Stimulated activated CD4-positive, alpha-beta T cell treated with anti-CD3 and anti-CD28 coated beads, Interleukin-1b, Interleukin-23, amount 100 ng/mL, for 4 hours (primary cell): ENCODE measurements at places on chromosomes 6 and 20.

GRCh38 chr20:63017826-63018411 lies 11.2 kb upstream of the BHLHE23 start:
- no peak for DNase-seq

- no peak for DNase-seq
These were observed 5.6 kb upstream of the KLHL31 start for GRCh38 chr6:53671111-53671510.

DNA sequence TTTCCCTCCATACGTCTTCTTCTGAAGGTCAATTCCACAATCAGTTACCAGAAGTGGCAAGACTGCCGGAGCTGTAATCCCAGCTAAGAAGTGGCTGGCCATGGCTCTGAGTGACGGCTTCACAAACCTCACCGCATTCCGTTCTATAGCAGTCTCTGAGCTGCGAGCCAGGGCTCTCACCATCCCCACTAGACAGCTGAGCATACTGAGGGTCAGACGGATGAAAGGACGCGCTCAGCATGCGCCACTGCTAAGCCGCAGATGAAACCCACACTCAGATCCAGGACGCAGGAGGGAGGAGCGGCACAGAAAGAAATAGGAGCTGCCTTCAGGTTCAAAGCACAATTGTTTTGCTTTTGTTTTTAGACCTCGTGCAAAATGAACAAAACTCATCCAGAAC lies 97.9 kb downstream of the ANKRD60 start:
- no peak for DNase-seq

DNA sequence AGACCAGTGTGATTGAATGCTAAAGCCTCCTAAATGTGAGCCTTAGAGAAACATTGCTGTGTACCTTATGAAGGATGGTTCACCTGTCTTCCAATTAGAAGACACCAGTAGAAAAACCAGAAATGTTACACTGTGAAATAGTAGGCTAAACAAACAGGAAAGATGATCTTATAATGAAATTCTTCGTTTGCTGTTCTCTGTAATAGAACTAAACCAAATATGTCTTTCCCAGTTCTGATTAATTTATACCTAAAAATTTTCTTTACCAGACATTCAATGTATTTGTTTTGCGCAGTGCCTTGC lies 114.8 kb downstream of the RTN4IP1 start:
- DNase-seq = no peak

GRCh38 chr6:90712114-90712513 lies 125.2 kb upstream of the MAP3K7 start:
- DNase-seq = no peak

GRCh38 chr6:22673474-22673873 lies 104.1 kb downstream of the HDGFL1 start:
- DNase-seq = no peak

DNA sequence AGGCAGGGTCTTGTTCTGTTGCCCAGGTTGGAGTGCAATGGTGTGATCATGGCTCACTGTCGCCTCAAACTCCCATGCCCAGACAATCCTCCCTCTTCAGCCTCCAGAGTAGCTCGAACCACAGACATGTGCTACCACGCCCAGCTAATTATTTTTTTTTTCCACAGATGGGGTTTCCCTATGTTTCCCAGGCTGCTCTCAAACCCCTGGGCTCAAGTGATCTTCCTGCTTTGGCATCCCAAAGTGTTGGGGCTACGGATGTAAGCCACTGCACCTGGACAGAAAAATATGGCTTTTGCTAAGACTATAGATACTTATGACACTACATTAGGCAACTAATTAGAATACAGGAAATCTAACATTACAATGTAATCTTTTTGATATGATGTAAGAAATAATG lies 17.9 kb downstream of the RNF24 start:
- no peak for DNase-seq

DNA sequence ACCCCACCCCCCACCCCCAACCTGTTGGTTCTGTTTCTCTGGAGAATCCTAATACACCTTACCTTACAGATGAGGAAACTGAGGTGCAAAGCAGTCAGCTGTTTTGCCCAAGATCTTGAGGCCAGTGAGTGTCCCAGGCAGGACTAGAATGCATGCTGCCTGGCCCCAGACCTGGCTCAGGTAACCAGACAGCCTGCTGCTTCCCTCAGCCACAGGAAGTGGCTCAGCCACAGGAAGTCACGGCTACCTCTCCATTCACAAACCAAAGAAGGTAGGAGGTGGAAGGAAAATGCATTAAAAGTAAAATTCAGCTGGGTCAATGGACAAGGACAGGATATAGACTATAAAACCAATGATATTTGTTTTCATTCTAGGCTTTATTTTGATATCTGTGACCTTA lies 517.6 kb downstream of the CD83 start:
- DNase-seq = no peak

- no peak for DNase-seq
These were observed 77.8 kb downstream of the STMND1 start for GRCh38 chr6:17179530-17180073.

DNA sequence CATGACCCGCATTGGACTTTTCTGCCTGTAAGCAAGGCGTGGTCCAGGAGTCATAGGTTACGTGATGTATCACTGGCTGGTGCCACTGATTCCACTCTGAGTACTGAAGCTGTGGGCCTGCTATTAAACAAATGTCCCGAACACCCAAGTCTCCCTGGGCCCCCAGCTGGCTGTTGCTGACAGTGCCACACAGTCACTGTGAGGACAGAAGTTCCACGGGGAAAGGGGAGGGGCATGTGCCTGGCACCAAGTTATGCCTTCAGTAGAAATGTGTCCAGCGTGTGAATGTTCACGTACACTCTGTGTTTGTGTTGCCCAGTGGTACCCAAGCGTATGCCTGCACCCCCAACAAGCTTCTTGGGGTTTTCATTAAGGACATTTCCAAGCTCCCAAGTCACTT lies 171.4 kb upstream of the QKI start:
- DNase-seq = no peak

- no peak for DNase-seq
These were observed 13.5 kb downstream of the EPB41L1 start for GRCh38 chr20:36167902-36168503.

DNA sequence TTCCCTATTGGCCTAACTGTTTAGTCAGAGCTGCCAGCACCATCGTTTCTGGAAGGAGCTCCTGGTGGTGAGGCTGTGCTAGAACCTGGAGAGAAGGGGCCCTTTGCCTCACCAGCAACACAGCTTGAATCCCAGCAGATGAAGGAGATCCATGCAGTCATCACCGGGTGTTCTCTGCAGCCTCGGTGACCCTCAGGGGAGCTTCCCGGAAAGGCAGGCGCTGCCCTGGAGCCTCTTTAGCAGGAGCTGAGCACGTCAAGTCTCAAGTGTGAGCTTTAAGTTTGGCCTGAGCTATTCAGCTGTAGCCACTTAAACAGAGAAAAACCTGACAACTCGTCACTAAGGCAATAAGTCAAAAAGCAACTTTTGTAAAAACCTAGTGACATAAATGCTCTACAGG lies 181.2 kb upstream of the FOXQ1 start:
- no peak for DNase-seq

GRCh38 chr6:166599205-166599604 lies 12.7 kb upstream of the RAMACL start:
- no peak for DNase-seq

DNA sequence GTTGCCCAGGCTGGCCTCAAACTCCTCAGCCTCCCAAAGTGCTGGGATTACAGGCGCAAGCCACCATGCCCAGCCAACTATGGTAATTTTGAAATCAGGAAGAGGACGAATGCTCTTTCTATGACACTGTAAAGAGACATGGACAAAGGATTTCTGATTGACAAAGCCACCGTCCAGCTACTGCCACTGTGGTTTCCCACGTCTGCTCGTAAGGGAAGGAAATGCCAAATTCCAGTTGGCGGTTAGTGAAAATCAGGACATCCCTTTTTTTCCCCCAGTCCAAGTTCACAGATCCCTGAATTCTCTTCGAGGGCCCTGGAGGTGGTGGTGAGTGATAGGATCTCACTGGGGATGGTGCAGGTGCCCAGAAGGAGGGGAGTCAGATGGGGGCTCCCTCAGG lies 31.2 kb downstream of the SNAI1 start:
- DNase-seq = no peak
